Spinal cord (tissue), 10 donors: ENCODE measurements at places on chromosomes 2 and 18. TPM values are rescaled to one million over a fixed set of nuclear protein-coding genes. Genes with fewer than 3 reads are reported as not detected.

GRCh38 chr18:5601188-5601624 is 57.4 kb upstream of the EPB41L3 start:
- no peak for DNase-seq

Gene ERICH2
- 5.0 TPM for polyA plus RNA-seq

GRCh38 chr2:51003345-51004192 is 28.4 kb downstream of the NRXN1 start:
- DNase-seq = no peak

- DNase-seq = no peak
Observed at GRCh38 chr2:3223080-3223923, 154.3 kb downstream of the EIPR1 start.

- DNase-seq = peak; percentile 60
Observed at GRCh38 chr2:45343251-45344017, 267.6 kb downstream of the SRBD1 start.

Gene CXCR2
- 0.16 TPM for polyA plus RNA-seq

Gene ANKRD30B
- polyA plus RNA-seq = 2.2 TPM

GRCh38 chr2:94999431-94999883 is 26.1 kb upstream of the MAL start:
- no peak for DNase-seq

Gene SERPINB11
- not detected for polyA plus RNA-seq

DNA sequence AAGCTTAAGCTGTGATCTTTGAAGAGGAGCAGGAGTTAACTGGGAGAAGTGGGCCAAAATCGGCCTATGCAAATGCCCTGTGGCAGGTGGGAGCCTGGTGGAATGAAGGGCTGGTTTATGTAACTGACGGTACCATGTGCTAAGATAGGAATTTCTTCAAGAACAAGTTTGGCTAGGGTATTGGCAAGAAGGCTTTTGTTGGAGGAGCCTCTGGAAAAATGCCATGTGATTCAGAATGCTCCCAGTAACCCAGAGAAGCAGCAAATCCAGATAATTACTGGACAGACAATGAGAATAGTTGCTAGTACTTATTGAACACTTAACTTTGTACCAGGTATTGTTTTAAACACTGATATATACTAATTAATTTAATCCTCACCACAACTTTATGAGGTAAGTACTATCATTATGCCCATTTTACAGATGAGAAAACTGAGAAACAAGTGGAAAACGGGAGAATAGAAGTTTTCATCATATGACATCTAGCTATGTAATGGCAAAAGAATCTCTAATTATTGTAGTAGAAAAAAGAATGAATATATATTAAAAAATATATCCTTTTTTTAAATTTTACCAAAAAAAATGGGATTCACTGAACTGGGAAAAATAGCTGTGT is 9.1 kb upstream of the FAM124B start:
- no peak for DNase-seq

DNA sequence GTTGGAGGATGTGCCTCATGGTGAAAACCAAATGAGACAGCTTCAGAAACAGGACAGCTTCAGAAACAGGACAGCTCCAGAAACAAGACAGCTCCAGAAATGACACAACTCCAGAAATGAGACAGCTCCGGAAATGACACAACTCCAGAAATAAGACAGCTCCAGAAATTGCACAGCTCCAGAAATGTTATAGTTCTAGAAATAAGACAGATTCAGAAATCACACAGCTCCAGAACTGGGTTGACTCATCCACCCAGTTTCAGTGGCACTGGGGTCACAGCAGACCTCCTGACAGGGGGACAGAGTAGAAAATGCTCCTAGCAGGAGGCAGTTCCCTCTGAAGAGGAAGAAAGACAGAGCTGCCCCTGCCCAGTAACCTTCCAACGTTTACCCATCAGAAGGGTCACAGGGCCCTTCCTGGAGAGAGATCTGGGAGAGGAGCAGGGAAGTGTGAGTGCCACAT is 26.9 kb upstream of the COL6A3 start:
- no peak for DNase-seq

GRCh38 chr18:43720041-43720440 is 442.8 kb upstream of the SYT4 start:
- DNase-seq = no peak

DNA sequence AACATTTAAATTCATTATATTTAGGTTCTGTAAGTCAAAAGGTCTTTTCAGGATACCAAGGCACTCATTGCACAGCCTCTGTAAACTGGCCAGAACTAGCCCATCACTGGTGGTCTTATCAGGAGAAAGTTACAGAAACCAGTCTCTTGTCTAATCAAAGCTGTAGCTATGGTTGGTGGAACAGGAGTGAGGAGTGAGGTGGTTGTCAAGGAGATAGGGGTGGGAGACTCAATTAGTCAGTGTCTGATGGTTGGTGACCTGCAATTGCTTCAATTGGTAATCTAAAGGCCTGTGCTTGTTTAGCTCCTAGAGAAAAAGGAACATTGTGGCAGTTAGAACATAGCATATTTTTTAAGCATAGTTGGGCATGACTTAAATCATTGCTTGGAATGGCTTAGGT is 458.6 kb upstream of the CDH2 start:
- no peak for DNase-seq

DNA sequence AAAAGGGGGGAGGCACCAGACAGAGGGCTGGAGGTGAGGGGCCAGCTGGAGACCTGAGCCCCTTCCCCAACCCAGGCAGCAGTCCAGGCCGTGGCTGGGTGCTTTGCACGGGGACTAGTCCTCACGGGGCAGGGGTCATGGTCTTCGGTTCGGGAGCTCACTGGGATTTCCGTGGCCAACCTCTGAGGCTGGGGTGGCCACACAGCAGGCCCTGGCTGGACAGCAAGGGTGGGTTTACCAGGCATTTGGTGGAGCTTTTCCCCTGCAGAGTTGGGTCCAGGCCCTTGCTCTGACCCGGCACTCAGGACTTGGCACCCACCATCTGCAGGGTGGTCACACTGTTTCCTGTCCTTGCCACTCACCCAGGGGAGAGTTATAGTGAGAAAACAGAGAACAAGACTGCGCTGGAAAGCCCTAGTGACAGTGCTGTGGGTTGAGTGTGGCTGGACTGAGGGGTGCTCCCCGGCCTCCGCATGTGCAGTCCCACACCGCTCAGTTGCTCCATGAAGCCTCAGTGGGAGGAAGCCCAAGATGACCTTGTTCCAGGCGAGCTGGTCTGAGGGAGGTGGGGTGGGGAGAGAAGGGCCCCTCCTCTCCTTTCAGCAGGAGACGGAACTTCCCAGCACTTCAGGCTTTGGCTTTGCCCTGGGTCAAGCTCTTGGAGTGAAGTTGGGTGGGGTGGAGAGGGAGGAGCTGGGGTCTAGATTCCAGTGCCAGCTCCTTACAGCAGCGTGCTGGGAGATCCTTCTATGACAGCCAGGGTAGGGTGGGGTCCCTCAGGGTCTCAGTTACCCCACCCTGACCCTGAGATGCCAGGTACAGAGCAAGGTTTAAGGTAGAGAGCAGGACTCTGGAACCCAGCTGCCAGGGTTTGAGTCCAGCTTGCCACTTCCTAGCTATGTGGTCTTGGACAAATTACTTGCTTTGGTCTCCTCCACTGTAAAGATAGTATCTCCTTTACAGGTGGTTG is 219.8 kb downstream of the DYSF start:
- DNase-seq = no peak

- DNase-seq = no peak
Observed at GRCh38 chr2:45254025-45254424, 244.8 kb upstream of the SIX2 start.

DNA sequence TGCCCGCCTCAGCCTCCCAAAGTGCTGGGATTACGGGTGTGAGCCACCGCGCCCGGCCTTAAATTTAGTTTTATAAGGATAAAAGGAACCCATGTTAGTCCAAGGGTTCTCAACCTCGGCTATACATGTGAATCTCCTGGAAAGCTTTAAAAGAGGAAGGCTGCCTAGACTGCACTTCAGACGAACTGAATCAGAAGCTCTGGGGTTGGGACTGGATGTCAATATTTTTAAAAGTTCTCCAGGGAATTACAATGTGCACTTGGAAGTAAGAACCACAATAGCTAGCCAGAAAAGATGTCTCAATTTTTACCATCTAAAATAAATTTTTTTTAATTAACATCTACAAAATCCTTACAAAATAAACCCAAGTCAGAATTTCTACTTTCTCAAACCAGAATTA is 10.1 kb downstream of the LMAN2L start:
- DNase-seq = no peak

- DNase-seq = no peak
Observed at GRCh38 chr18:44848644-44849335, 168.1 kb downstream of the SETBP1 start.

DNA sequence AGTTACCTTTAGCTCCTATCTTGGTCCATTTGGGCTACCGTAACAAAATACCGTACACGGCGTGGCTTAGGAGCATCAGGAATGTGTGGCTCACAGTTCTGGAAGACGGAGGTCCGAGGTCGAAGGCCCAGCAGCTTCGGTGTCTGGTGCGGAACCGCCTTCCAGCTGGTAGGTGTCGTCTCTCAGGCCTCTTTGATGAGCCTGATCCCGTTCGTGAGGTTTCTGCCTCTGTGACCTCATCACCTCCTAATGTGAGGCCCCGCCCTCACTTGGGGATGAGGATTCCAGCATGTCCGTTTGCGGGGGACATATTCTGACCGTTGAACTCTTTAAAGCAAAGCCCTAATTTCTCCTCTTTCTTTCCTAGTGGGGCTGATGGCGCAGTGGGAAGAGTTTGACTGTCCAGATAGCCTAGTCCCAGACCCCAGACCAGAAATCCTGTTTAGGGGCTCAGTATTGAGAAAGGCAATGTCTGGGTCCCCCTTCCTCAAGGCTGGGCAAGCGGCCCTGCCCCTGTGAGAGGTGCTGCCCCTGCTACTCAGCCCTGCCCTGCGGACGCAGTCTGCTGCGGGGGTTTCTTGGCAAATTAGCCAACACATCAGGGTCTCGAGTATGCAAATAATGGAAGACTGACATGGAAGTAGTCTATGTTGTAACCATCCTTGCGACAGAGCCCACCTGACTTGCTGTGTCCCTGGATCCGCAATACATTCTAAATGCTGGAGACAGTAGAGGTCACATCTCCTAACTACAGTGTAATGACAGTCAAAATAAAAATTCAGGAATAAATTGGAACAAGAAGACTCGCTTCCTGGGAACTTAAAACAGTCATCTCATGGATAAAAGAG is 128.0 kb downstream of the ASB1 start:
- no peak for DNase-seq

Gene IL1RN
- 0.30 TPM for polyA plus RNA-seq

DNA sequence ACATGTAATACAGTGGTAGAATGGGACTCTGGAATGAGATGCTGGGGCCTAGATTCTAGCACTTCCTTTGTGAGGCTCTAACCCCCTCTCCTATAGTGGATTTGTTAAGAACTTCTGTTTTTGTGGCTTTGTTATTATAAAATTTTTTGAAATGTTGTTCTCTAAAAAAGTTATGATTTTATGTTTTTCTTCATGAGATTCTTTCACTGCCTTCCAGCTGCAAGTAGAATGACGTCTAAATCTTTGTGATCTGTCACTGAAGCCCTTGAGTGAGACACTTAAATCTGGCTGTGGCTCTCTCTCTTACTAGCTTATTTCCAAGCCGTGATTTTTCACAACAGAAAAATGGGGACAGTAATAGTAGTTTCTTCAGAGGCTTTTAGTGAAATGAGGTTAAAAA is 1.6 kb downstream of the CASP8 start:
- no peak for DNase-seq

GRCh38 chr2:100126201-100126600 is 16.2 kb downstream of the AFF3 start:
- DNase-seq = peak; percentile 38

- no peak for DNase-seq
Observed at GRCh38 chr2:224798180-224798579, 82.0 kb upstream of the CCDC195 start.

Gene KIAA2012
- polyA plus RNA-seq = 5.4 TPM

GRCh38 chr18:70494524-70494923 is 205.7 kb downstream of the SOCS6 start:
- no peak for DNase-seq

DNA sequence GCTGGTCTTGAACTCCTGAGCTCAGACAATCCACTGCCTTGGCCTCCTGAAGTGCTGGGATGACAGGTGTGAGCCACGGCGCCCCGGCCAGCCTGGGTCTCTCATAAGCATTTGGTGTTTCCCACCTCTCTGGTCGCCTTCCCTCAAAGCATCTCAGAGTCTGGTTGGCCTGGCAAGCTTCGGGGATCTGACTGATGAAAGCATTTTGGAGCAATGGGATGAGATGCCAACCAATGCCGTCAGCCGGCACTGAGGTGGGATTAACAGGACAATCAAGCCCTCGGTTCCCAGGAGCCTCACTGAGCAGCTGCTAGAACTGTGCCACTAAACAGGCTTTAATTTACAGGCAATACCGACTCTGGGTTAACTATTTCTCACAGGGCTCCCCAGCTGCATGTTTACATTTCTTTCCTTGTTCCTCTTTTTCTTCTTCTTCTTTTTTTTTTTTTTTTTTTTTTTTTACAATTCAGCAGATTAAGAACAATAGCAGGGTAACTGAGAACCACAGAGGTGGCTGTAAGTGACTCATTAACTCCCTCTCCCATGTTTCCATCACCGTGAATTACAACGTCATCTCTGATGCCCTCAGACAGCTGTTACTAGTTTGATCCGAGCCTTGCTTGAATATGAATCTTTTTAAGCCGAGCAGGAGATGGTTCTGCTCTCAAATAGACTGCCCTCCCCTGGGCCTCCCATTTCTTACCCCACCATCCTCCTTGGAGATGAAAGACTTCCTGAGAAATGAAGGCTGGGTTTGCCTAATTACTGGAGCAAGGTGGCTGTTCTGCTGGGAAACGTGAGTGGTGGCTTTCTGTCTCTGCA is 37.9 kb downstream of the ODC1 start:
- DNase-seq = no peak

Gene DUSP2
- 10.7 TPM for polyA plus RNA-seq

DNA sequence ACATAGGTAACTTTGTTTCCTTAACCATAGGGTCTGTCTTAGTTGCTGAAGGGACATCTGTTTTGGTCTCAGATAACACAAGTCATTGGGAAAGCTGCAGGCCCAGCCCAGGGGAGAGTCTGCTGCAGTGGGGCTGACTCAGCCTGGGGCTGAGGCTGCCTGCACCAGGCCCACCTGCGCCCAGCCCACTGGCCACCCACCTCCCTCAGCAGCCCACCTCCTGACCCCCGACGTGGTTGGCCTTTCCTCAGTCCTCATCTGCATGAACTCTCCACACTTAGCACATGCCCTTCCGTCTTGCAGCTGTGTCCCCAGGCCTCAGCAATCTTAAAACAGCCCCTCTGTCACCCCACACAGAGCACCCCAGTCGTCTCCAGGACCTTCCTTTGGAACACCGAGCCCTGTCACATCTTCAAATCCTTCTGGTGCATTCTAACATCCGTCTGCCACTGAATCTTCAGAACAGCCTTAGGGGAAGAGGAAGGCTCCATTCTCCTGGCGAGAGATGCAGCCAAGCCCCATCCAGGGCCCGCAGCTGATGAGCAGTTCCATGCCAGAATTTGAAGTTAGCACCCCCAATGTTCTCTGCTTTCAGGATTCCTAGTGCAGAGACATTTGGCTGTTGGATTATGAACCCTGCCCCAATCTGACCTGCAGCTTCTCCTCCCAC is 231.4 kb downstream of the SEPTIN10 start:
- no peak for DNase-seq
